ENCODE measurements at places on chromosomes 4 and X.

DNA sequence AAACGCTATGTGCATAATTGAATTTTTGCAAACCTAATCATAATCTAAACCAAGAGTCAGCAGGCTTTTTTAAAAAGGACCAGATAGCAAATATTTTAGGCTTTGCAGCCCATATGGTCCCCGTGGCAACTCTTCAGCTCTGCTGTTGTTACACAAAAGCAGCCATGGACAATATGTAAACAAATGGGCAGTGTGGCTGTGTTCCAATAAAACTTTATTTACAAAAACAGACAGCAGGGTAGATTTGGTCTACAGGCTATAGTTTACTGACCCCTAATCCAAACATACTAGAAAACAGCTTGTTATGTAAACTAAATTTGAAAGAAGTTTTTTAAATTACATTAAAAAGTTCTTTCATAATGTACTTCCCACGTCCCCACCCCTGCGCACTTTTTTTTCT lies 53.1 kb downstream of the FUNDC1 start:
- no peak for DNase-seq

DNA sequence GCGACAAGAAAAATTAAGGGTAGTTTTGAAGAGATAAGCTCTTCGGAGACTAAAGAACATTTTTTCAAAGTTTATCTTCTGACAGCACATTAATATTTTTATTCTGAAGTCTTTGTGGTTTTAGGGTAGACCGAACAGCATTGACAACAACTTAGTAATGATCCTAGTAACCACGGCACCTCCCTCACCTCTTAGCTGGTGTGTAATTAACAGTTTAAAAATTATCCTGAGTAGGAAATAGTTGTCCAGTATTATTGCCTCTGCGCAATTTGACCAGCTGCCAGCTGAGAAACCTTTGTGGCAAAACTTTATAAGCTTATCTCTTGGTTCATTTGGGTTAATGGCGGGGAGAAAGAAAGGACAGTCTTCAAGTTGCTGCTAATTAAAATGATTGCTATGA lies 213.6 kb downstream of the CBLL2 start:
- DNase-seq, result no peak

DNA sequence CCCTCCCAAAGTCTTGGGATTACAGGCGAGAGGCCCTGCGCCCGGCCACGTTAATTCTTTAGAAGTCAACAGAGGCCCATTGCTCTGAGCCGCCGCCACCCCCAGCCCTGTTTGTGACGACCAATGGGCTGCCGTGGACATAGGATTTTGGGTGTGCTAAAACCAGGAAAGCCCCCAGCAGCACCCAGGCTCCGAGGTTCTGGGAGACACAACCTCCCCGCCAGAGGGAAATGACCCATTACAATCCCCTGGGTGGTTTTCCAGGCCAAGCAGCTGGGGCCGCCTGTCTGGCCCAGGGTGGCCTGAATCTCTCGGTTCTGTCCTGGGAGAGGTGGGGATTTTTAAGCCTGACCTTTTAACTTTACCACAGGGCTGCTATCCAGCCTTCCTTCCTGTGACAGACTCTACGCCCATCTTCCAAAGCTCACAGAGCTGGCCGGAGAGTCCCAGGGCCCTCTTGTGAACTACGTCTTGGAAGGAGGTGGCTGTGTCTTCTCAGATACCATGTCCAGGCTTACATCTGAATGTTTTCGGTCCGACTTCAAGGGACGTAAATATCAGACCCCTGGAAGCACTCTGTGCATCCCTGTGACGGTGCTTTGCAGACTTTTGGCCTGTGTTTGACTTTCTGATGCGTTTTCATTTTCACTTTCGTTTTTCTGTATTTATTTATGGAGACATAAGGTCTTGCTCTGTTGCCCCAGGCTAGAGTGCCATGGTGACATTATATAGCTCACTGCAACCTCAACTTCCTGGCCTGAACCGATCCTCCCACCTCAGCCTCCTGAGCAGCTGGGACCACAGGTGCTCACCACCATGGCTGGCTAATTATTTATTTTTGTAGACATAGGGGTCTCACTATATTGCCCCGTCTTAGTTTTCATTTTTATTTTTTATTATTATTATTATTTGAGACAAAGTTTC lies 36.0 kb downstream of the P2RY8 start:
- DNase-seq, result peak; percentile 13

DNA sequence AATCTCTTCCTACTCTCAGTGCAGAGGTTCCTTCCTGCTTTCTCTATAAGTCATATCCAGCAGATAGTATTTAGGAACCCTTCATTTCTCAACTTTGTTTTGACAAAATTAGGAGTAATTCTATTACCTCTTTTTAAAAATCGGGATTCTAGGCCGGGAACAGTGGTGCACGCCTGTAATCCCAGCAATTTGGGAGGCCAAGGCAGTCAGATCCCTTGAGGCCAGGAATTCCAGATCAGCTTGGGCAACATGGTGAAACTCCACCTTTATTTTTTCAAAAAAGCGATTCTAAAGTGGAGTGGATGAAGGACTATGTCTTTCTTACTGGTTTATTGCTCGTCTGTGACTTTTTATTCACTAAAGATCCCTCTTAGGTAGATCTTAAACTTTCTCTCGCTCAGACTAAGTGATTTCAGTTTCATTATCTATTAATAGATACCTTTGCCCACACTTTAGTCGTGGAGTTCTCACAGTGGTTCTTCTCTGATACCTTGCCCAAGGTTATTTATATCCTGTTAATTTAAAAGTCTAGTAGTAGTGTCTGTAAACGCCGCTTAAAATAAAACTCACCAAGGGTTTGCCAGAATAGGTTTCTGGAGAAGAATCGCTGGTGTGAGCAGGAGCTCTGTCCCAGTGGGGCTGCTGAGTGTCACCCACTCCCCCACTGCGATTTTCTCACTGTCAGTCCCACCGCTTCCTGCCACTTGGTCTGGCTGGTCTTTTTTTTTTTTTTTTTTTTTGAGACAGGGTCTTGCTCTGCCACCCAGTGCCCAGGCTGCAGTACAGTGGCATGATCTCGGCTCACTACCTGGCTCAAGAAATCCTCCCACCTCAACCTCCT lies 27.0 kb upstream of the TMEM131L start:
- no peak for DNase-seq

Measured in EH (cell line).